ENCODE measurements at places on chromosomes 16 and 17. TPM values are rescaled to one million over a fixed set of nuclear protein-coding genes. Genes with fewer than 3 reads are reported as not detected.

DNA sequence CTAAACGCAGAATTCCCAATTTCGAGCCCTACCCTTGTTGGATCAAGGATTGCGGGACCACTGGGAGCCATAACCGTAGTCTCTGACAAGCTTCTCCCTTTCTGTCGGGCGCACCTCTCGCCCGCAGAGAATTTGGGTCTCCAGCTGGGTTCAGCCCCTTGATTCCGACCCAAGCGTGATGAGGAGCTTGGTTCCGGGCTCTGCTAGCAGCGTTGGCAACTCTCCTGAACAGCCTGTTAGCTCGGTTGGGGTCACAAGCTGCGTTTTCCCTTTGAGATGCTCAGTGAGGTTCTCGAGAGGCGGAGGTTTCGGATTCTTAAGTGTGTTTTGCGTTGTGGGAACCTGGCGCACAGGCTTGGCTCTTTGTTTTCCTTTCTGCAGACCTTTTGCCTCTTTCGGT is 655 bp downstream of the ATXN1L start:
- no peaks in the 10 kb centered on the region for H3K36me3 ChIP-seq
- peak; percentile 35 for DNase-seq
- H3K4me3 ChIP-seq: peak overlapping the region; percentile 83
- peak overlapping the region; percentile 63 for H3K27ac ChIP-seq
- H3K4me1 ChIP-seq: peaks cover 2% of the 10 kb centered on the region

The SPECC1 gene
- 85.4 TPM for total RNA-seq

DNA sequence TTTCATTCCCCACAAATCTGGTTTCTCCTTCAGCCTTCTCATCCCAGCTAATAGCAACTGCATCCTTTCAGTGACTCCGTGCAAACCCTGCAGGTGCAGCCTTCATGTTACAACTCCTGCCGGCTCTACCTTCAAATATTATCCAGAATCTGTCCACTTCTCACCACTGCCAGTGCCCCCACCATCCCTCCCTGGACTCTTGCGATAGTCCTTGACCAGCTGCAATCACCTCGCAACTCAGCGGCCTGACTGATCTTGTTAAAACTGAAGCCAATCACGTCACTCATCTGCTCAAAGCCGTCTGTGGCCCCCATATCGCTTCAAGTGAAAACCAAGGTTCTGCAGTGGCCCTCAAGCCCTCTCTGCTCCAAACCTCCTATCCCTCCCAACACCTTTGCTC is 42.8 kb upstream of the KIFC3 start:
- no peaks in the 10 kb centered on the region for H3K27me3 ChIP-seq
- H3K4me1 ChIP-seq: peaks cover 4% of the 10 kb centered on the region
- H3K4me3 ChIP-seq: no peak overlapping the region
- no peak for DNase-seq

The SLC5A11 gene
- total RNA-seq: not detected

DNA sequence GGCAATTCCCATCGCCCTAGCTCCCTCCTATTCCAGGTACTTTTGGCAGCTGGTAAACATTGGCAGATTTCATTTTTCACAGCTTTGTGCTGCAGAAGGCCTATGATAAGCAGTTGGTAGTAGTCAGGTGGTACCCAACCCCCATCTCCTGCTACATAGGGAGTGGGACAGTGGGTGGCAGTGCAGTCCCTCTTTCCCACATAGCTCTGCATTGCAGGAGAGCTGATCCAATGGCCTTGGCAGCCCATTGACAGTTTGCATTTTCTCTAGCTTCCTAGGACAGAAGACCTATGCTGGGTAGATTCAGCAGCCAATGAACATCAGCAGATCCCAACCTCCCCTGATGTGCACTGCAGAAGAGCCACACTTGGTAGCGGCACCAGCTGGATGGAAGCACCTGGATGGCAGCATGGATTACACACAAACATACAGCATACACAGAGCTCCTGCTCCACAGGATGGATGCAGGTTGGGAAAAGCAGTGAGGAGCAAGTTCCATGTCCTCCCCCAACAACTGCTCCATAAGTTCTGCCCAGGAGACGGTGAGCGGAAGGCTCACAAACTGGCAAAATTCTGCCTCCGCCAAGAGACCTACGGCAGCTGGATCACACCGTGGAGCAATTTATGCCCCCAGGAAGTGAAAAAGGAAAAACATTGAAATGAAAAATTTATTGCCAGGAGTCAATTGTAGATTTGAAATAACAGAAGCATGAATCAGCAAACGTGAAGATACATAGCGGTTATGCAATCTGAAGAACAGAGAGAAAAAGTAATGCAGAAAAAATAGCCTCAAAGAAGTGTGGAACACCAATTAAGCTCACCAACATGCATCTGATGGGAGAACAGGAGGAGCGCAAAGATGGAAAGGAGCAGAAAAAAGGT is 95.7 kb downstream of the CACNG1 start:
- DNase-seq: no peak
- H3K4me3 ChIP-seq: no peak overlapping the region
- no peaks in the 10 kb centered on the region for H3K4me1 ChIP-seq
- H3K27ac ChIP-seq: no peak overlapping the region
- H3K27me3 ChIP-seq: no peaks in the 10 kb centered on the region
- H3K36me3 ChIP-seq: no peaks in the 10 kb centered on the region

DNA sequence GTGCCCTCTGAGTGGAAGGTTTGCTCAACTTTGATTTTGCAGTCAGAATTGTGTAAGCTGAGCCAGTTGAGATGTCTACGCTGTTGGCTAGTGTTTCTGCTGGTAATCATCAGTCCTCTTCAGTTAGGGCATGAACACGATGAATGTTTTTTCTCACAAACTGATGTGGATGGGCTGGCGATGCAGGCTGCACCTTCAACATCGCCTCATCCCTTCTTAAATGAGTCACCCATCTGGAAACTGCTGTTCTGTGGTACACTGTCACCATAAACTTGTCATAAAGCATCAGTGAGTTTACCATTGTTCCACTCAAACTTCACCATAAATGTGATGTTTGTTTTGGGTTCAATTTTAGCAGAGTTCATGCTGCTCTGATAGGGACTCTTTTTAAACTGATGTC is 8.4 kb downstream of the C16orf95 start:
- no peak for DNase-seq
- no peak overlapping the region for H3K4me3 ChIP-seq
- no peaks in the 10 kb centered on the region for H3K27me3 ChIP-seq
- H3K4me1 ChIP-seq: no peaks in the 10 kb centered on the region
- H3K27ac ChIP-seq: no peak overlapping the region

GRCh38 chr16:1225051-1225451 is at the start of gene TPSG1:
TSS of gene TPSG1 (minus strand) at chr16:1225268. CDS start at chr16:1225252, 16 bp downstream.
- H3K4me3 ChIP-seq: no peak within 1 kb of the TSS
- H3K27ac ChIP-seq: peak within 1 kb of the TSS; percentile 32
- H3K4me1 ChIP-seq: no peaks in the 10 kb centered on the region
- no peaks in the 10 kb centered on the region for H3K27me3 ChIP-seq
- no peak for DNase-seq
